ENCODE measurements at places on chromosomes 1 and 21.

DNA sequence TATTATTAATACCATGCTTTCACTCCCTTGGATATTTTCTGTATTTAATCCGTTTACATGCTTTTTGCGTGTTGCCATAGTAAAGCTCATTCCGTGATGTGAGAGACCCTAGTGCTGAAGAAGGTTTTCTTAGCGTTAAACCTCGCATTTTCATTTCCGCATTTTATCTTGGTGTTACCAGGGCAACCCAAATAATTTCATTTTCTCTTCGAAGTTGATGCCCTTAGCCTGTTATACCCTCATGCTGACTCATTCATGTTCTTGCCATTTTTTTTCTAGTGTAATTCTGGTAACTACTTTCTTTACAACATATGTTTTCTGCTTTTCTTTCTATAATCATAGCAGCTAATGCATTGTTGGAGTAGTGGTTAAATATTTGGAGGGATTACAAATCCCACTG lies 37.2 kb downstream of the LRRC8C start:
- DNase-seq: no peak

DNA sequence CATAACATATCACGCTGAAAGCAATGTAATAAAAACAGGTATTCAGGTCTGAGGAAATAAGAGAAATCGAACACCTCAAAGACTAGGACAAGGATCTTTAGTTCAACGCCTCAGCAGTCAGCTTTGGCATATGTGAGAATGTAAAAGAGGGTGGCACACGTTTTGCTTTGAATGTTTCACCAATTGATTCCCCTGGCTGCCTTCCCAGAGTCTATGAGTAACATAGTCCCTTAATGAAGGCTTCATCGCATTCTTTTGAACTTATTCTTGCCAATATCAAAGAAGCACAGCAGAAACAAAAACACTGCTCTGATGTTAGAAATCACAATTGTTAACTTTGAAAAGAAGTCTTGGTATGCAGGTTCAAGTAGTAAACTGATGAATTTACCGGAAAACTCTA lies 764.8 kb downstream of the ADGRL2 start:
- DNase-seq: no peak

GRCh38 chr1:176669782-176670181 lies 206.8 kb downstream of the PAPPA2 start:
- no peak for DNase-seq

- DNase-seq: no peak
These were observed 3.0 kb downstream of the GGPS1 start for GRCh38 chr1:235331401-235331800.

DNA sequence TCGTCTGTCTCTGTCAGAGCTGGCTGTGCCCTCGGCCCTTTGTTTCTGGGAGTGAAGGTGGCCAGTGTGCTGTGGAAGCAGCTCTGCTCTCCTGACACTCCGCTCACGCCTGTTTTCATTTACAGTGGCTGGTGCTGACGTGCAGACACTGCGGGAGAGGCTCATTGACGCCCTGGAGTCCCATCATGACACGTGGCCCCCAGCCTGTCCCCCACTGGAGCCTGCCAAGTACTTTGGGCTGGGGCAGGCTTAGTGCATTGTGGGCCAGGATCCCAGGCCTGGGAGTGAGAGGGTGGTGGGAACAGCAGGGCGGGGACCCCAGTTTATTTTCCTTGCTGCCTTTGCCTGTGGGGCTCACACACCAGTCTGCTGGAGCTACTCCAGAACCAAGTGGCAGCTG lies 21.1 kb downstream of the QSOX1 start:
- no peak for DNase-seq

DNA sequence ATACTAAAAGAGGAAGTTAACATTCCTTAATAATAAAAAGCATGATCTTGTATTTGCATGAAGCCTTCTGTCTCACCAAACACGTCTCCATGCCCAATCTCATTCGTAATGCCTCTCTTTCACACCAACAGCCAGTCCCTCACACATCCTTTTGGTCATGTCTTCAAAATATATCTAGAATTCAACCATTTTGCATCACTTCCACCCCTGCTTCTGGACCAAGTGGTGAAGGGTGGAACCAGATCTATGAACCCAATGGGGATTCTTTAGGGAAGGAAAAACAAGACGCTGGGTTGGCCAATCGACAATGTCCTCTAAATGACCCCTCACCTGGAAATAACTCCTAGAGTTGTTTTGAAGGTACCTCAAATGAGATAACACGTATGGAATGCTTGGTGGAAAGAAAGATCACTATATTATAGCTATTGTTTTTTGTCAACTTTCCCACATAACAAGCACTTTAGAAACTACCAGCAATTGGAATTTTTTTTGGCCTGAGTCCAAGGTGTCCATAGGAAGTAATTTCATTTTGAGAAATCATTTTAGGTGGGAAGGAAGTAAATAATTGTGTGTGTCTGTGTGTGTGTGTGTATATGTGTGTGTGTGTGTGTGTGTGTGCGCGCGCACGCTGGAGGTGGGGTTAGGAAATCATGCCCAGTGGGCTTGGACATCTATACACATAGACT lies at the start of gene KCNA10:
TSS of gene KCNA10 (minus strand) at position 51 of the 686 bp plus-strand sequence. CDS start 388 bp downstream, outside the sequence.
- no peak for DNase-seq

GRCh38 chr1:203098914-203099520 lies 13.2 kb upstream of the MYOG start:
- DNase-seq: no peak

Measured in stimulated activated CD4-positive, alpha-beta T cell treated with anti-CD3 and anti-CD28 coated beads, Interleukin-4, amount 100 ng/mL, for 48 hours (primary cell).